ENCODE measurements at places on chromosomes 5 and 9.

GRCh38 chr5:77073667-77074066 lies 13.4 kb downstream of the ZBED3 start:
- DNase-seq: no peak

DNA sequence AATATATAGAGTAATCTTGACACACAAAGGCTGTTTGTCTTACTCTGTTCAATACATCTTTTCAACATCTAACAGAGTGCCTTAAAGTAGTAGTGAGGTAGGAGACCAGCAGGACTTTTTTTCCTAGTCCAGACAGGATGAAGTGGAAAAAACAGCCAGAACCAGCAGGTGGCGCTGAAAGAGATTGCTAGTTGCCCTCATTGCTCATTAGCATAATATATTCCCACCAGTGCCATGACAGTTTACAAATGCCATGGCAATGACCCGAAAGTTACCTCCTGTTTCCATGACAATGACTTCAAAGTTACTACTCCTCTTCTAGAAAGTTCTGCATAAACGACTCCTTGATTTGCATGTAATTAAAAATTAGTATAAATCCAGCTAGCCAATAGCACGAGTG lies 387.4 kb downstream of the ACTL7B start:
- DNase-seq: peak; percentile 53

- no peak for DNase-seq
Measured at GRCh38 chr5:137933491-137933911, 44.2 kb downstream of the PKD2L2 start.

- DNase-seq: no peak
Measured at GRCh38 chr5:23476580-23476979, 30.8 kb upstream of the PRDM9 start.

- no peak for DNase-seq
Measured at GRCh38 chr9:84278130-84278529, 62.4 kb downstream of the SLC28A3 start.

DNA sequence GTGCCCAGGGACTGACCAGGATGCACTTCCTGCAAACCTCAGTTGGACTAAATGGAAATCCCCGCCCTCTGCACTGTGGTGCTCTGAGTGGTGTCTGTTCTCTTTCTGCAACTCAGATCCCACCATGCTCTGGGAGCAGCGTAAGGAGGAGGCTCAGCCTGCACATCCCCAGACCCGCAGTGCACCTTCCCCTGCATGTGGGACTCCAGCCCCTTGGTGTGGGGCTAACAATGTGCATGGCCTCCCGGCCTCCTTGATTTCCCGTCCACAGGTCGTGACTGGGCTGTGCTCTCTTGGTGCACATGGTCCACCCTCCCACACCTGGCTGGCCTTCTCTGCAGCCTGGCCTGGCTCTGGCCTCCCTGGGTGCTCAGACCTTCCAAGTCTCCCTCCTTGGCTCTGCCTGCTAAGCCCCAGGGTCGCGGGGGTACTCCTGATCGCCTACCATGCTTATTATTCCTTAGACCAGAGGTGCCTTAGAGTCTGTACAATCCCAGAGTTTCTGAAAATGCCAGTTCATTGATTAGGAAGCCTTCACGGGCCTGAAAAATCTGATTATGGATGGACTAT lies 397.5 kb downstream of the IRX2 start:
- no peak for DNase-seq

- DNase-seq: no peak
Measured at GRCh38 chr5:16507716-16508115, 42.1 kb upstream of the ZNF622 start.

- DNase-seq: no peak
Measured at GRCh38 chr5:61256474-61256873, 75.6 kb upstream of the ZSWIM6 start.

DNA sequence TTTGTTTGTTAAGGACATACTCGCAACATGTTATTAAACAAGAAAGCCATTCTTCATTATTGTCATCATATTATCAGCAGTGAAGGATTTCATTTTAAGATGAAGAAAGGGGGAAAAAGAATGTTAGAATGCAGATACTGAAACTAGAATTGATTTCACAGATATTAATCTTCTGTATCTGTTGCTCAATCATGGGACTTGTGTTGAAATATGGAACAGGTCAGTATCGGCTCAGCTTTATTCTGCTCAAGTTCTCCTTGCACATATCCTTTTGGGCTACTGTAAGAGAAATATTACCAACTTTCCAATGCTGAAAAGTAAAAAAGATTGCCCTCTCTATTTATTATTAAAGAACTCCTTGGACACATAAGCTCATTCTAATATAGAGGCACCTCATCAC lies 13.8 kb upstream of the ANXA1 start:
- no peak for DNase-seq

GRCh38 chr9:72880821-72881220 lies 72.0 kb downstream of the ALDH1A1 start:
- DNase-seq: no peak

DNA sequence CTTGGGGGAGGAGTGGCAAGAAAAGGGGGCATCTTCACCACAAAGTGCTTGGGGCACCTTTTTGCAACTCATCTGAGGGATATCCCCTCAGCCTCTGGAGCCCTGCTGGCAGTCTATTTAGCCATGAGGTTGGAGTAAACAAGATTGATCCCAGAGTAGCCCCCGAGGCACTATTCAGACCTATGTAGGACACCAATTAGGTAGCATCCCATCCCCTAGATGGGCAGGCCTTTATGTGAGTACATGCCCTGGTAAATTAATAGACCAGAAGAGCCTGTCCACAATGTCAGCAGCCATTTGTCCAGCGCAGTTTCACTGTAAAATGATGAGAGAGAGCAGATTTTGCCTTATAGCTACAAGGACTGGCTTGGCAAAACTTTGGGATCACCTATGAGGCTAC lies 221.4 kb downstream of the DRD1 start:
- no peak for DNase-seq
